ENCODE measurements at places on chromosomes 7 and 10. TPM values are rescaled to one million over a fixed set of nuclear protein-coding genes. Genes with fewer than 3 reads are reported as not detected.

DNA sequence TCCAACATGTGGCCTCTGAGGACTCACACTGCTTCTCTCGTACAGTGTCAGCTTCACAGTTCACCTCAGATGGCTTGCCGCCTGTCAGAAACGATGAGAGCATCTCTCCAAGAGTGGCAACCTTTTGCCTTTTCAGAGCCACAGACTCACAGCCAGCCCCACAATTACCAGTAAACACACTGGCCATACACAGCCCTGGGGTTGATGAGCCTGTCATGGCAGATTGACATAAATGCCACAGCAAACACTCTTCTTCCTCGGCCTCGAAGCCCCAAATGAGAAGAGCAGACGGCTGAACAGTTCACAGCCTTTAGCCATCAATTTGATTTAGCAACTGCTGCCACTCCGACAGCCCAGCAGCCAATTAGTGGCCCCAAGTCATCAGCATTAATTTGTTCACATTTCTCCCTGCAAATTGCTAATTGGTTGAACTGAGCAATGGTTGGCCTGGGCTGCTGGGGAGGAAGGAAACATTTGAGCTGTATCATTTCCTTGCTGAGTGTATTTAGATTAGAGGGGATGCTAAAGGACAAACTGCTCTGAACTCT lies 1142.9 kb downstream of the SORCS3 start:
- no peak for DNase-seq

GRCh38 chr7:36549029-36549428 lies 159.4 kb downstream of the ANLN start:
- no peak for DNase-seq

DNA sequence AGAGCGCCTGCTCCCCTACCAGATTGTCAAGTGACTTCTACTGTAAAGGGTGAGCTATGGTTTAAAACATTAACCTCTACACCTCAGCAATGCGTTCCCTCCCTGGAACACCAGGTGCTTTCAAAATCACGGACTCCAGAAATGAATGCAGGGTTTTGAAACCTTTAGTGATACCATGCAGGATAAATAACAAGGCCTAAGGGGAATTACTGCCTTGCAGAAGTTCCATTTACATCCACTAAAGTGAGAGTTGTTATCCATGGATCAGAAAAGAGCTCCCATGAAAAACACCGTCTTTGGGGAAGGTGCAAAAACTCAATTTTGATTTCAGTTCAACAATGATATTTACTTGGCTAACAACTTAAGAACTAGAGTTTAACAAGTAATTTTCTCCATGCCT lies 4.0 kb downstream of the FZD8 start:
- no peak for DNase-seq

GRCh38 chr10:90779548-90779947 lies 78.3 kb downstream of the HTR7 start:
- DNase-seq = no peak

GRCh38 chr7:117780832-117781231 lies 92.4 kb downstream of the CTTNBP2 start:
- DNase-seq = no peak

DNA sequence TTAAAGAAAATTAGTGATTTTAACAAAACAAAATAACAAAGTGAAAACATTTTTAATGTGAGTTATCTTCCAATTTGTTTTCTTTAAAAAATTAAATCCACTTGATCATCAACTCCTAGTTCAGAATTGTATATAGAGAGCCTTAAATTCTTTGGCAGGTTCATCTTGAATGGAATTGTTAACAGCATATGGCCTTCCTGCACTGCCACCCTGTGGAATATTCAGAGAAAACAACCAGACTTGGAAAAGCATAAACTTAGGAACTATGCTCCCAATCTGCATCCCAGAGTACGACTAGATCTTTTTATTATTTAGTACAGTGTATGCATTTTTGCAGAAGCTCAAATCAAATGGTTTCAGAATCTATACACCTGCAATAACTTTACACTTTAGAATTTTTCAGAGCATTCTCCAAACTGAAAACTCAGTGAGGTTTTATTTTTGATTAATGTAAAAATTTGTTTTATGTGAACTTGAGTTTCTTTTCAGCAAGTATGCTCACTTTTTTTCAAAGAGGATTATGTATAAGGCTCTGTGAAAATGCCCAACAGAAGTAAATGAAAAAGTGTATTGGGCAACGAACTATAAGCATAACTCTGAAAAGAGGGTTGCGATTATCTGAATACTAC lies 44.9 kb upstream of the ANK3 start:
- DNase-seq = peak; percentile 69

DNA sequence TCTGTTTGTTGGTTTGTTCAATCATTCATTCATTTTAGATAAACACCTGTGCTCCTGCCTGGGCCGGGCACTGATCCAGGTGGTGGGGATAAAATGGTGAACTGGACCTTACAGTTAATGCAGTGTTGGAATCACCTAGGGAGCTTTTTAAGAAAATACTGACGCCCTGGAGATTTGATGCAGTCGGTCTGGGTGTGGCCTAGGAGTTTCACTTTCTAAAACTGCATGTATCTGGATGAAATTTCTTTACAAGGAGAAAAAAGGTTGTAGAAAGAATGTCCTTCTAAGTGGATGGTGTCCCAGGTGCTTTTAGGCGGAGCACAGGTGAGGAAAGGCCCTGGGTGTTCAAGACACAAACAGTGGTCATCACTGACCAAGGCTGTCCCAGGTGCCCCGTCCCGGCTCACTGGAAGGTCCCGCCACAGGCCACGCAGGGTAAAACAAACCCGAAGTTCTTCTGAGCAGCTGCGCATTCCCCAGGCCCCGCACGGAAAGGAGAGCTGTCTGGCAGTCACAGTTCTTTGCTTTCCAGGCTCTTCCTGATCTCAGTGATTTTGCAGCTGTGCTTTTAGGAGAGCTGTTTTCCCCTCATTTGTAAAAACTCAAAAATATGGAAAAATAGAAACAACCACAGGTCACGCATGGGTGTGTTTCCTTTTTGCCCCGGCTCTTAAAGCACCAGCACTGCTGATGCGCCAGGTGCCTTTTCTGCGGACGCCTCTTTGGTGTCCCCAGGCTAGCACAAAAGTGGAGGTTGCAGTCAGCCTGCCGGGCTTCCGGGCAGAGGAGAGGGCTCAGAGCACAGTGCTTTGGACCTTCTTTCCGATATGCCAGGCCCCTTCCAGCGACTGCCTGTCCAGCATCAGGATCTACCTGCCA lies 161.9 kb downstream of the GRK5 start:
- no peak for DNase-seq

DNA sequence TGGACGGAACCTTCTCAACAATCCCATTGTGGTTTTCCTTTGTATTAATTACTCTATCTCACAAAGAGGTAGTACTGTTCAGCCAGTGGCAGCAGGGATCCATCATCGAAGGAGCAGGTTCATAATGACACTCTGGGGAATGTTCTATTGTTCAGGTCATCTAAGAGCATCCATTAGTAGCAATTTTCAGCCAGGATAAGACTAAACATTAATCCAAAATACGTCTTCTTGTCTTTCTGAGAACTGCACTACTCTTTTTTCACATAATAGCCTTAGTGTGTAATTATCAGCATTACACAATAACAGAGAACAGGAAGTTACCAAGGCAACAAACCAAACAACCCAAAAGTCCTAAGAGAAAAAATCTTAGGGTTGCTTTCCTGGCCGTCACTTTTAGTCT lies 259.5 kb upstream of the VWC2 start:
- no peak for DNase-seq

- DNase-seq = no peak
These were observed 11.2 kb upstream of the GSTO1 start for GRCh38 chr10:104243512-104243911.

DNA sequence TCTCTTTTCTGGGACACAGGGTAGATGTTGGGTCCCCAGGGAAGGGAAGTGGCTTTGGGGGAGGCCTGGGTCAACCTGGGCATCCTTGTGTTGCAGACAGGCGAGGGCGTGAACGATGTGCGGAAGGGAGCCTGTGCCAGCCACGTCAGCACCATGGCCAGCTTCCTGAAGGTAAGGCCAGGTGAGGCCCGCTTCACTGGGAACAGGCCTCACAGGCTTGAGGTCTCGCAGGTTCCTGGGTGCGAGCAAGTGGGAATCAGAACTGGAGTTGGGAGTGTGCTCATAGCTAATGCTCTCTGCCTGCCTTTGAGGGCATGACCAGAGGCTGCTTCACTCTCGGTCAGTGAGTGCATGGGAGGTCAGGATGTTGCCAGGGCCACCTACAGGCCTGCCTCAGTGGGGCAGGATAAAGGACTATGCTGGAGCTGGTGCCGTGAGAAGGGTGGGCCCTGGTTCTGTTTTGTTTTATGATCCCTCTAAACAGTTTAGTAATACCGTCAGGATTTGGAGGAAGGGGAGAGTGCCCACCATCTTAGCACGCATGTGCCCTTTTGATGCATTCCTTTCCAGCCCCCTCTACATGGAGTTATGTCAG lies 8.4 kb downstream of the DBNL start:
- no peak for DNase-seq

DNA sequence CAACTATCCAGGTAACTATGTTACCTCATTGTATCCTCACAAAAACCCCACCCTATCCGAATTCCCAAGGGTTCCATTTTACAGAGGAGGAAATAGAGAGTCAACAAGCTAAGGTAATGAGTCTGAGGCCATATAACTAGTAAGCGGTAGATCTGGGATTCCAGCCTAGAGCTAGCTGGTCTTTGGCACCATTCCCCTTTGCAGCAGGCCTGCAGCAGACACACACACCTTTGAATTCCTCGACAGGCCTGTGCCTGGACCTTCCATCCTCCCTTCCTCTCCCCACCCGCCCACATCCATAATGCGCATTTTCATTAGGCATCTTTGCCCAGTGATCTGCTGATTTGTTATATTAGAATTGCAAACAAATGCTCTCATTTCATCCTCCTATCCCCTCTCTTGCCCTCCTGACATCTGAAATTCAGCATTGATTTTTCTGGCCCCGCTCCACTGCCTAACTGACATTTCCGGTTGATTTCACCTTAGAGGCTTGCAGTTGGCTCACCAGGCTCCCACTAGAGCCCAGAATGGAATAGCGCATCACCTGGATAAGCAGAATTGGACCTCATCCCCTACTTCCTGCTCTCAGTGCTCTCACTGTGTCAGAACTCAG lies 129.5 kb downstream of the PLXNA4 start:
- DNase-seq = no peak

- no peak for DNase-seq
These were observed 143.5 kb downstream of the NEURL1 start for GRCh38 chr10:103637011-103637410.

- DNase-seq = no peak
These were observed 558.4 kb downstream of the SDK1 start for GRCh38 chr7:3859431-3859830.

GRCh38 chr7:69426705-69427104 lies 171.6 kb upstream of the AUTS2 start:
- no peak for DNase-seq

- no peak for DNase-seq
These were observed 466.0 kb downstream of the KIF20B start for GRCh38 chr10:90167174-90168064.

DNA sequence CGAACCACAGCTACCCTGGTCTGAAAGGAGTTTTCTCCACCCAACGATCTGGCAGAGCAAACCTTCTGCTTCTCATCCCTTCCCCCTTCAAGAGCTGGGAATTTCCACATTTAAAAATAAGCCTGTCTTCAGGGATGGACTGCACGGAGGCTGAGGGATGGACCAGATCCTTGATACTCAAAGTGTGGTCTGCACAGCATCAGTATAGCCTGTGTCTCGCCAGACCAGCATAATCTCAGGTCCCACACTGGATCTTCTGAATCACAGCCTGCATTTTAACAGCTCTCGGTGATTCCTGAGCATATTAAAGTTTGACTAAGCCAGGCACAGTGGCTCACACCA lies 7.1 kb downstream of the KCNMA1 start:
- DNase-seq = no peak

GRCh38 chr10:117670116-117670904 lies 127.8 kb downstream of the EMX2 start:
- no peak for DNase-seq

GRCh38 chr10:16761300-16761699 lies 55.9 kb downstream of the RSU1 start:
- no peak for DNase-seq

- no peak for DNase-seq
These were observed 75.3 kb upstream of the PTN start for GRCh38 chr7:137418841-137419240.

PIK3AP1 gene
- 91.3 TPM for total RNA-seq

PHYHIPL gene
- not detected for total RNA-seq

ARMC3 gene
- not detected for total RNA-seq

FZD1 gene
- total RNA-seq = 20.0 TPM

ACTR3C gene
- 25.1 TPM for total RNA-seq

EIF5AL1 gene
- total RNA-seq = 0.24 TPM

CYP3A4 gene
- total RNA-seq = not detected

TMEM270 gene
- total RNA-seq = not detected
